ENCODE measurements at places on chromosomes 11 and 22.
A peak's percentile ranks its signal among the peaks of the same experiment; 100 is the strongest.

GRCh38 chr11:131246156-131246555 lies 124.3 kb upstream of the NTM start:
- DNase-seq: no peak

GRCh38 chr11:74633406-74634393 lies 41.3 kb downstream of the POLD3 start:
- no peak for DNase-seq

GRCh38 chr22:48494968-48495750 lies 1332.5 kb downstream of the BRD1 start:
- DNase-seq: no peak

DNA sequence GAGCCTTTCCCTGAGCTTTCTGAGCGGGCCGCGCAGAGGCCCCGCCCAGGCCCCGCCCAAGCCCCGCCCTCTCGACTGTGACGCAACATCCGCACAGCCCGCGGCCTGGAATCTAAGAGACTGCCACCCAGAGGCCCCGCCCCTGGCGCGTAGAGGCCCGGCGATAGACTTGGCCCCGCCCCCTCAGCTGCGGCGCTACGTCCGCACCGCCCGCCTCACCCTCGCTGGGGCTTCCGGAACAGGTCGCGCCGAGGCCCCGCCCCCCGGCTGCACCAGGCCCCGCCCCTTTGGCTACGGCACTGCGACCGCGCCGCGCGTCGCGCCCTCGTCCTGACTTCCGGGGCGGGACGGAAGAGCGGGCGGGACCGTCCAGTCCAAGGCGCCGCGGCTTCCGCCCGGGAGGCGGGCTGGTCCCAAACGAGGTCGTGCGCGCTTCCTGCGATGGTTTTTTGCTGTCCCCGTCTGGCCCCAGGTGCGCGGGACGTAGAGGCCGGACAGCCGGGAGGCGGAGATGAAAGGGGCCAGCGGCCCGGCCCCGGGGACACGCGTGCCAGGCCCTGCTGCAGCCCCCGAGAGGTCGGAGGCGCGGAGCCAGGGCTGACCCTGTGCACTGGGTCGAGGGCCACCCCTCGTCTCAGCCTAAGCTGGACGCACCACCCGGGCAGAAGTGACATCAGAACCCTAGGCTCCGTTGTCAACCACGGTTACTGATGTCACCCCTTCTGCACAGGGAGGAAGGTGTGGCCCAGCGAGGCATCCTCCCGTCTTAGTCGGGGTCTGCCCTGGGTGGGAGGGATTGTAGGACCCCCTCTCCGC lies 59.0 kb upstream of the WNT7B start:
- peak; percentile 98 for DNase-seq

- DNase-seq: no peak
Measured at GRCh38 chr11:33310720-33311500, 53.7 kb downstream of the HIPK3 start.

- DNase-seq: no peak
Measured at GRCh38 chr11:33690290-33691065, 10.1 kb downstream of the C11orf91 start.

- DNase-seq: no peak
Measured at GRCh38 chr11:87820011-87820410, 355.2 kb downstream of the RAB38 start.

DNA sequence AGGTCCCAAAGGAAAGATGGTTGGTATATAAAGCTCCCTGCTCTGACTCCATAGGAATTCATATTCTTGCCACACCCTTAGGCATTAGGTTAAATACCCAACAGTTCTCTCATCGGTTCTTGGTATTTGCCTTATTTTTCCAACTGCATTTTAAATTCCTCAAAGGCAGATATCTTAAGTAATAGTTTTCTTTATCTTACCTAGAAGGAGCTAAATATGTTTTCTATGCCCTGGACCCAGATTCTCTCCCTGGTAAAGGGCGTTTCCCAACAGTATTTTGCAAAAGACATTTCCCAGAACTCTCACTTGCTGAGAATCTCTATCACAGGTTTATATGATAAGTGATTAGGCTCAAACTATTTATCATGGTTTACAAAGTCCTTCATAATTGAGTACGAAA lies 158.6 kb upstream of the BDNF start:
- no peak for DNase-seq

DNA sequence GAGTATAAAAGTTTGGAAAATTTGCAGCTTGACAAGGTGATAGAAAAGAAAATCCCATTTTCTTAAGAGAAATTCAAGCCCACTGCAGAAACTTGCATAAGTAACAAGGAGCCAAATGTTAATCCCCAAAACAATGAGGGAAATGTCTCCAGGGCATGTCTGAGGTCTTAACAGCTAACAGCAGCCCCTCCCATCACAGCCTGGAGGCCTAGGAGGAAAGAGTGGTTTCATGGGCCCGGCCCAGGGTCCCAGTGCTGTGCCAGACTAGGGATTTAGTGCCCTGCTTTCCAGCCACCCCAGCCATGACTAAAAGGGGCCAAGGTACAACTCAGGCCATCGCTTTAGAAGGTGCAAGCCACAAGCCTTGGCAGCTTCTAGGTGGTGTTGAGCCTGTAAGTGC lies 123.7 kb upstream of the TRPC6 start:
- no peak for DNase-seq

DNA sequence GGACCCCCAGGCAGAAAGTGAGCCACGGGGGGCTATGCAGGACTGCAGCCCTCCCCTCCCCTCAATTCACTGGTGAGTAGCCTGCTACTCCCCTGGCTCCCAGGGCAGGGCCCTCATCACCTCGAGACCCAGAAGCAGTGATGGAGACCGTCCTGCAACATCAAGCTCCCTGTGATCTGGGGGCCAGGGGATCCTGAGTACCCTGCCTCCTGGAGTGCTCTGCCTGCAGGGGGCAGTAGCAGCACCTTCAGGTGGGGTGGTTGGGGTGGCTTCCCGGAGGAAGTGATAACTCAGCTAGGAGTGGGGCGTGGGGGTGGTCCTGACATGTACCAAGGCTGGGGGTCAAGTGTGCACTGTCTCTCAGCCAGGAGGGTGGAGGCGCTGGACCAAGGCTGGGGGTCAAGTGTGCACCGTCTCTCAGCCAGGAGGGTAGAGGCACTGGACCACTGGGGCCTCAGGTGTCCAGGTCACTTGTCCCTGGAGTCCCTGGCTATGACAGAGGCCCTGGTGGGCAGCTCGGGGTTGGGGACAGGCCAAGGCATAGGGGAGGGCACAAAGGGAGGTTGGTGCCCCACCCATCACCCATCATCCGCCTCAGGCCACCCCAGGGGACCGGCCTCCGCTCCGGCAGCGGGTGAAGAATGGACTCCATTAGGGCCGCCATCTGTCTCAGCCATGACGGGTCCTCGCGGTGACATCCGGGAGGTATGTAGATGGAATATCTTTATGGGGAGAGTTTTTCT lies 9.4 kb downstream of the RTN4R start:
- no peak for DNase-seq

DNA sequence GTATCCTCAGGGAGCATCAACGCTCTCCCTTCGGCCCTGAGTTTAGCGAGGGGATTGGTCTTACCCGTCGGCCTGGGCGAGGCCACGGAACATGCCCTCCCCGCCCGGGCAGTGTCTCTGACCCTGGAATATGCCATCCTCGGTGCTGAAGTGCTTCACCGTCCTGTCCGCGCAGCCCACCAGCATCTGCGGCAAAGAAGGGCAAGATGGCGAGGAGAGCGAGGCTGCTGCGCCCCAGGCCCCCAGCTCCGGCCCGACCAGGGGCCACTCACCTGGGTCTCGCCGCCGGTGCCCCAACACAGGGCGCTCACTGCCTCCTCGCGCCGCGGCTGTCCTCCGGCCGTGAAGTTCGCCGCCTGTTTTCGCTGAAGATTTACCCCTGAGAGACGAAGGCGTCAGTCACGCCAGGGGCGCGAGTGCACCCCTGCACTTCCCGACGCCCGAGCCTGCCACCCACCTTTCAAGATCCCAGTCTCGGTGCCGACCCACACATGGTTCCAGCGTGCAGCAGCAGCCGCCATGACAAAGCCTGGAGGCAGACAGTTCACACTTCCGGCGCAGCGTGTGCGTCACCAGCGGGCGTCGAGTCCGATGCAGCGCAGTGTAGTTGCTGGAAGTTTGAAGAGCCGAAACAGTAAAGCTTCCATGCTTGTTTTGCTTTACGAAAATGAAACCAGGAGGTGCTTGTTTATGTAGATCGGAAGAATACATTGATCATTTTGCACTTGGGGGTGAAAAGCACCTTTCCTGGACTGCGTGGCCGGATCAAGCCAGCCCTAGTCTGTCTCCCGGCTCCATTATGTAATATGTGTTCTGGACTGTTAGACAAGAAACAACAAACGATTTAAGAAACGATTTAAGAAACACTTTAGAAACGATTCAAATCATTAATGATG lies at the start of gene WDR74:
WDR74 (minus strand) TSS at position 541 of the 896 bp plus-strand sequence; CDS start at position 521, 20 bp downstream.
- DNase-seq: peak; percentile 86

Data from SK-N-DZ (cell line).